ENCODE measurements at places on chromosomes 4 and X.

DNA sequence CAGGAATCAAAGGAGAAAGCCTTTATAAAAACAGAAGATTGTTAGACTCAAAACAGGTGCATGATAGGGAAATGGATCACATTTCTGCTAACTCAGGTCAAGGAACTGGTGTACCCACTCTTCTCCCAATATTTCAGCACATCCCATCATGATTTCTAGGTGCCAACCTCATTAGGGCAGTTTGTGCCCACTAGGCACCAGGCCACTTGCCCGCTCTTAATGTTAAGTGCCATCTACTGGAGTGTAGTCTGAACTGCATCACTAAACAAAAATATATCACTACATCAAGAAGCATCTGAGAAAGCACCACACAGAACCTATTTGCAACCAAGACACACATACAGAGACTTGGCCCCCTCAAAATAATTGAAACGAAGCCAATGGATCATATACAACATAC is 140.4 kb upstream of the GRID2 start:
- no peak for DNase-seq

DNA sequence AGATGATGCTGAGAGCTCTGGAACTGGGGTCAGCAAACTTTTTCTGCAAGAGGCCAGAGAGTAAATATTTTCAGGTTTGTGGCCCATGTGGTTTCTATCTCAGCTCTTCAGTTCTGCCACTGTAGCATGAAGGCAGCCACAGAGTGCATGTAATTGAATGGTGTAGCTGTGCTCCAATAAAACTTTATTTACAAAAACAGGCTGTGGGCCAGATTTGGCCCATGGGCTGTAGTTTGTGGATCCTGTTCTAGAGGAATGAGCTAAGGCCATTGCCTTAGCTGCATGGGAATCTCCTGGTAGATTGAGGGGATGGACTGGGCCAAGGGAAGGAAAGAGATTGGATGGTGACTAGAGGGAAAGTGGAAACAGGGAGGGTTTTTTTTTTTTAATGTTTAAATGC is 36.8 kb downstream of the CLCN4 start:
- no peak for DNase-seq

DNA sequence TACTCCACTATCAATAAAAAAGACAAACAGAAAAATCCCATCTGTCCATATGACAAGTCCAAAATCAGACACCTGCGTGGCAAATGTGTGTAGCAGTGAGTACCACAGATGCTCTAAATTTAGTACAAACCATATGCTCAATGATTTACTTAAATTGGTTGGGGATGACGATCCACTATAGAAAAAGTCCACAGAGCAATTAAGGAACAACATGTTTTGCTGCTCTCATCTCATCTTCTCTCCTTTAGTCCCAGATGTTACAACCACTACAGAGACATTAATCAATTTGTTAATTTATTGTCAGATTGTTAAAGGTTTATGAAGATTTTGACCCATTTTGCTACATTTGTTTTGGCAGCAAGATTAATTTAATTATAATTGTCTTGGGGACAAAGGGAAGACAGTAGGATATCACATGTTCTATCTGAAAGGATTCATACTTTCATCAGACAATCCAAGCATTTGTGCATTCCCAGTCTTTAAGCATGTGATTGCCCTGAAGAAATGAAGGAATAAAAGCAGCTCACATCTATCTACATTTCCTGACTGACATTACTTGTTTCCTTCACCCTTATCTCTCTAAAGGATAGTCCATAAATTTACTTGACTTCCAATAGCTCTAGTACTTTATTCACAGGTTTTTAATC is 2268.1 kb downstream of the PCDH7 start:
- no peak for DNase-seq

- DNase-seq = no peak
Measured at GRCh38 chr4:121358473-121358872, 22.3 kb downstream of the QRFPR start.

GRCh38 chrX:16136080-16136479 is 12.7 kb downstream of the GRPR start:
- no peak for DNase-seq
